ENCODE measurements at places on chromosomes 5 and 9. TPM values are rescaled to one million over a fixed set of nuclear protein-coding genes. Genes with fewer than 3 reads are reported as not detected.

Gene DDX4
- not detected for total RNA-seq

Gene ASPN
- 10.4 TPM for total RNA-seq

Gene NR4A3
- 5.6 TPM for total RNA-seq

Gene LMBRD2
- total RNA-seq: 19.8 TPM

DNA sequence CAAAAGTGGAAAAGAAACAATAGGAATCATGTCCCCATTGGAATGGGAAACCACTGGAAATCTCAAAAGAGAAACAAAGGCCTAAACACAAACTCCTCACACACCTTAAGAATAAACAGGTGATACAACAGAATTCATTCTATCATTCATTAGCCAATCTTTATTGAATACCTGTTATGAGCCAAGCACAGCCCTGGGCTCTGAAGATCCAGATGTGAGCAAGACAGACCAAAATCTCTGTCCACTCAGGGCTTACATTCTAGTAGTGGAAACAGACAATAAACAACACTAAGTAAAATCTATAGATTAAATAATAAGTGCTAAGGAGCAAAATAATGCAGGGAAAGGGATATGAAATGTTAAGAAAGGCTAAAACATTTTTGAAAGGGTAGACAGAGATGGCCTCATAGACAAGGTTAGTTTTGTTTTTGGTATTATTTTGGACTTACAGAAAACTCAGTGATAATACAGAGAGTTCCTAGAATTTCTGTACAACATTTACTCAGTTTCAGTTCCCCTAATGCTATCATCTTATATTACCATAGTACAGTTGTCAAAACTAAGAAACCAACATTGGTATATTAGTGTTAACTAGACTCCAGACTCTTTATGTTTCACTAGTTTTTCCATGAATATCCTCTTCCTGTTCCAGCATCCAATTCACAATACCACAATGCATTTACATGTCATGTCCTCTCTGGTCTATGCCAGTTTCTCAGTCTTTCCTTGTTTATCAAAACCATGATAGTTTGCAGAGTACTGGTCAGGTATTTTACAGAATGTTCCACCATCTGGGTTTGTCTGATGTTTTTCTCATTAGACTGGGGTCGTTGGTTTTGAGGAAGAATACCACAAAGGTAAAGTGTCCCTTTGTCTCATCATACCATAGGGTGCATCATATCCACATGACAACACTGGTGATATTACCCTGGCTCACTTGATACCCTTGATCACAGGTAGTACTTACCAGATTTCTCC lies 103.7 kb downstream of the SIL1 start:
- no peak overlapping the region for H3K27ac ChIP-seq
- H3K4me1 ChIP-seq: no peaks in the 10 kb centered on the region
- no peaks in the 10 kb centered on the region for H3K36me3 ChIP-seq
- DNase-seq: no peak

GRCh38 chr9:3049636-3050035 lies 205.7 kb upstream of the PUM3 start:
- no peak overlapping the region for H3K4me3 ChIP-seq
- H3K36me3 ChIP-seq: no peaks in the 10 kb centered on the region
- no peak overlapping the region for H3K27ac ChIP-seq
- DNase-seq: no peak

GRCh38 chr5:9713959-9714586 lies 83.9 kb upstream of the TAS2R1 start:
- no peaks in the 10 kb centered on the region for H3K36me3 ChIP-seq
- no peaks in the 10 kb centered on the region for H3K27me3 ChIP-seq
- DNase-seq: peak; percentile 12
- peak overlapping the region; percentile 69 for H3K27ac ChIP-seq
- H3K4me1 ChIP-seq: peaks cover 30% of the 10 kb centered on the region
- no peak overlapping the region for H3K4me3 ChIP-seq

GRCh38 chr9:96574931-96575351 lies 44.7 kb downstream of the CDC14B start:
- peaks cover 3% of the 10 kb centered on the region for H3K4me1 ChIP-seq
- no peak overlapping the region for H3K4me3 ChIP-seq
- H3K36me3 ChIP-seq: no peaks in the 10 kb centered on the region
- DNase-seq: no peak
- no peaks in the 10 kb centered on the region for H3K27me3 ChIP-seq
- H3K27ac ChIP-seq: no peak overlapping the region

DNA sequence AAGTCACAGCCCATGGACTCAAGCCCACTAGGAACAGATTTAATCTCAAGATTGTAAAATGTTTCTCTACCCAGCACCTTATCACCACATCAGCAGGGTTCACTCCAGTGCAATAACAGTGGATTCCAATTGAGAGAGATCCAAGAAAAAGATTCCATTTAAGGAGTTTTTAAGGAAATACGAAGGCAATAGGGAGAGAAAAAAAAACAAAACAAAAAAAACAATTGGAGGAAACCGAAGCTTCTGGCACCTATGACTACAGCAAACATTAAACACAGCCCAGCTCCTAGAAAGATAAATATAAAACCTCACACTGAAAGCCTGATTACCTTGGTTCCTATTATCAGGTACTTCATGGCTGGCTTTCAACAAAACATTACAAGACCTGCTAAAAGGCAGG lies 192.7 kb downstream of the DAB2IP start:
- H3K27me3 ChIP-seq: no peaks in the 10 kb centered on the region
- peak; percentile 40 for DNase-seq
- H3K27ac ChIP-seq: no peak overlapping the region
- no peak overlapping the region for H3K4me3 ChIP-seq

DNA sequence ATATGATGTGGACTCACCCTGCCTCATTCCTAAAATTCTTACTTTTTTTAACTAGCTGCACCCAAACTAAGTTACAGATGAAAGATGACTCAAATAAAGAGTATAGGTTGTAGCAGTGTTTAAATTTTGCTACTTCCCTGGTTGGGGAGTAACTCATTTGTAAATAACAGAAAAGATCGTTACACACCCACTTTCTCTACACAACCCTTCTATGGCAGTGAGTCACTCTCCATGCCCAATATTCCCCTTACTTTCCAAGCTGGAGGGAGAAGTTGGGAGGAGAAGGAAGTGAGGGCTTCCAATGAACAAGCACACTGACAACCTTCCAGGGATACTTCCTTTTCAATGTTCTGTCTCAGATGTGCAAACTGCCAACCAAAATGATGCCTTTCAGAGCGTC lies 1.9 kb downstream of the RASEF start:
- no peak overlapping the region for H3K4me3 ChIP-seq
- no peaks in the 10 kb centered on the region for H3K4me1 ChIP-seq
- no peaks in the 10 kb centered on the region for H3K36me3 ChIP-seq
- H3K27me3 ChIP-seq: peaks cover 12% of the 10 kb centered on the region
- H3K27ac ChIP-seq: no peak overlapping the region

DNA sequence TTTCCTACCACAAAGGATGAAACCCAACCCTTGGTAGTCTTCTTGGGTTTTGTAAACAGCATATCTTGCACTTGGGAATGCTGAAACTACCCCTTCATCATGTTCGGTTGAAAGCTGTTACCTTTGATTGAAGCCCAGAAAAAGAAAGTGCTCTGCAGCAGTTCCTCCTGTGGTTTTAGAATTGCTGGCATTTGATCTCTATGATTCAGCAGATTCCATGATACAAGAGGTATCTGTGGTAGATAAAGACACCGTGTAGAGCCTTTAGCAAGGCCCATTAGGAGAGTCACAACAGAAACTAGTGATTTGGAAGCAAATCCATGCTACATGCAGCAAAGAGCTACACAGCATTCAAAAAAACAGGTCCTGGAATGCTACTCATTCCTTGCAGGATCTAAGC lies 557.0 kb downstream of the TLE1 start:
- H3K4me3 ChIP-seq: no peak overlapping the region
- no peak overlapping the region for H3K27ac ChIP-seq
- H3K36me3 ChIP-seq: no peaks in the 10 kb centered on the region
- no peaks in the 10 kb centered on the region for H3K27me3 ChIP-seq

- H3K4me1 ChIP-seq: no peaks in the 10 kb centered on the region
- no peaks in the 10 kb centered on the region for H3K27me3 ChIP-seq
- no peak overlapping the region for H3K27ac ChIP-seq
- H3K36me3 ChIP-seq: no peaks in the 10 kb centered on the region
- DNase-seq: no peak
- no peak overlapping the region for H3K4me3 ChIP-seq
Observed at GRCh38 chr9:80866121-80866520, 823.2 kb downstream of the TLE1 start.
